Mammary epithelial cell (primary cell): ENCODE measurements at places on chromosomes 1 and 21. TPM values are rescaled to one million over a fixed set of nuclear protein-coding genes. Genes with fewer than 3 reads are reported as not detected.

The MATN1 gene
- polyA plus RNA-seq = 0.05 TPM

The COL9A2 gene
- 0.23 TPM for polyA plus RNA-seq

The TMEM79 gene
- polyA plus RNA-seq = 26.2 TPM

The PERM1 gene
- polyA plus RNA-seq = not detected

The MYOC gene
- polyA plus RNA-seq = not detected

The CYP2J2 gene
- 0.92 TPM for polyA plus RNA-seq

The NOC2L gene
- polyA plus RNA-seq = 84.6 TPM

The PLA2G2D gene
- polyA plus RNA-seq = not detected

The ORC1 gene
- 16.8 TPM for polyA plus RNA-seq

The TAL1 gene
- polyA plus RNA-seq = not detected

The GOLT1A gene
- 0.22 TPM for polyA plus RNA-seq

The GSTM4 gene
- 1.4 TPM for polyA plus RNA-seq

The PDE4B gene
- 0.02 TPM for polyA plus RNA-seq

The VANGL2 gene
- 7.4 TPM for polyA plus RNA-seq

The SLC30A10 gene
- not detected for polyA plus RNA-seq

The LYPD8 gene
- polyA plus RNA-seq = not detected

The TRIM58 gene
- not detected for polyA plus RNA-seq

The THEMIS2 gene
- 1.8 TPM for polyA plus RNA-seq

The TMEM240 gene
- polyA plus RNA-seq = 0.36 TPM

The LDLRAD1 gene
- polyA plus RNA-seq = not detected
